Activated CD4-positive, alpha-beta T cell treated with anti-CD3 and anti-CD28 coated beads, Interleukin-2, amount 50 U/mL, for 4 hours (primary cell): ENCODE measurements at places on chromosomes 7 and 10.

GRCh38 chr7:33979807-33980355, 74.5 kb downstream of the BMPER start:
- no peak for DNase-seq

DNA sequence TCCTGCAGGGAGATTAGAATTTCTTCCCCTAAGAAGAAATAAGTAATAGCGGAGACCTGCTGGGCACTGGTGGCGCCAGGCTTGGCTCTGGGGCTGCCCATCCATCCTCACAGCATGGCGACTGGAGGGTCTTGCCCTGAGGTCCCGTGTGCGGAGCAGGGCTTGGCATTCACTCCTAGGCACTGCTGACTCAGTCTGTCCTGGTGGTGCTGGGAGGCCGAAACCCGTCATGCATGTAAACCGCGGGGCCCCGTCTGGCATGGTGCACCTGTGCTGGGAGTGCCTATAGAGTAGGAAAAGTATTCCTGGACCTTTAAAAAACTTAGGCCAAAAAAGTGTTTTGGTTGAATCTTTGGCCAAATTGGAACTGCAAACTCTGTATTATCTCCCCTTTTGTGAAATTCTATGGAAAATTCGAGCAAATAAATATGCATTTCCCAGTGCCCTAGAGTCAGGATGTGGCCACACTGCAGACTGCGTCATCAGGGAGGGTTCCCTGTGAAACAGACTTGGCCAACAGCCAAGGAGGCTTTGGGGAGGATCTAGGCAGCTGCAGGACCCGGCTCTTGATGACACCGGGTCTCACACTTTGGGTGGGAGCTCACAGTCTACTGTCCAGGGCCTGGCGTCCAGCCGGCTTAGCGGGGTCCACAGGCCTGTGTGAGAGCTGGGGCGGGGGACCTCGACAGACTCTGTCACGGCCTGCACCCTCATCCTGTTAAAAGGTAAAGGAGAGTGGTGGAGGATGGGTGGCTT, 122.3 kb downstream of the VIPR2 start:
- DNase-seq: no peak

GRCh38 chr10:132768346-132769248, 17.4 kb downstream of the NKX6-2 start:
- no peak for DNase-seq

DNA sequence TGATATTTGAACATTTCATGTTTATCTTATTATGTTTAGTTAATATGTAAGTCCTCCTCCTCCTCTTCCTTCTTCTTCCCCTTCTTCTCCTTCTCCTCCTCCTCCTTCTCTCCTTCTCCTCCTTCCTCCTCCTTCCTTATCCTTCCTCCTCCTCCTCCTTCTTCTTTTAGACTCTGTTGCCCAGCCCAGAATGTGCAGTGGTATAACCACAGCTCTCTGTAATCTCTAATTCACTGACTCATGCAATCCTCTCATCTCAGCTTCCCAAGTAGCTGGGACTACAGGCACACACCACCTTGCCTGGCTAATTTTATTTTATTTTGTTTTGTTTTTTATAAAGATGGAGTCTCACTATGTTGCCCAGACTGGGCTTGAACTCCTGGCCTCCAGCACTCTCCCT, 83.4 kb upstream of the ODAD2 start:
- DNase-seq: no peak

DNA sequence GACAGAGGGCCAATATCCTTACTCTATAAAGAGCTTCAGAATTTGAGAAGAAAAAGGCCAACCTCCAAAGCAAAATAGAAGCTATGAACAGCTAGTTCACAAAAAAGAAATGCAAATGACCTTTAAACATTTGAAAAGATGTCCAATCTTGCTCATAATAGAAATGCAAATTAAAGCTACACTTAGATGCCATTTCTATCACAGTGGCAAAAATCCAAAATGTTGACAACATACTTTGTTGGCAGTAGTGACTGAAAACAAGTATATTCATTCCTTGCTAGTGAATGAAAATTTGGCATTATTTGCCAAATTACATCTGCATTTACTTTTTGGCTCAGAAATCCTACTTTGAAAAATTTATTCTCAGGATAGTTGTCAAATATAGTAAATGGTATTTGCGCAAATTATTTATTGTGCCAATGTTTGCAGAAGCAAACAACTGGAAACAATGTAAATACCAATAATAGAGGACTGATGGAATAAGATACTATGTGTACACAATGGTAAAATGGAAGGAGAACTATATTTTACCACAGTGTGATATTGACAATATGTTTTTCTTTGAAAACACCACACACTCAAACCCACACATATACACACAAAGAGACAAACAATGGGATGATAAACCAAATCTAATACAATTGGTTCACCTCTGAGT, 9.4 kb downstream of the TMEM106B start:
- DNase-seq: no peak
